NCI-H1092 (cell line): ENCODE measurements at places on chromosomes 7 and 10.

DNA sequence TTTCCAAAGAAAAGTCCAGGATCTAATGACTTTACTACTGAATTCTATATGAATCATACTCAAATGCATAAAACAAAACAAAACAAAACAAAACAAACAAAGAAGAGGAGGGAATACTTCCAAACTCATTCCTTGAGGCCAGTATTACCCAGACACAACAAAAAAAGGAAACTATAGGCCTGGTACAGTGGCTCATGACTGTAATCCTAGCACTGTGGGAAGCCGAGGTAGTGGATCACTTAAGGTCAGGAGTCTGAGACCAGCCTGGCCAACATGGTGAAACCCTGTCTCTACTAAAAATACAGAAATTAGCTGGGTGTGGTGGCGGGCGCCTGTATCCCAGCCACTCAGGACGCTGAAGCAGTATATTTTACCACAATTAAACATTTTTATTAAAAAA is 114.6 kb downstream of the NRBF2 start:
- no peak for DNase-seq

DNA sequence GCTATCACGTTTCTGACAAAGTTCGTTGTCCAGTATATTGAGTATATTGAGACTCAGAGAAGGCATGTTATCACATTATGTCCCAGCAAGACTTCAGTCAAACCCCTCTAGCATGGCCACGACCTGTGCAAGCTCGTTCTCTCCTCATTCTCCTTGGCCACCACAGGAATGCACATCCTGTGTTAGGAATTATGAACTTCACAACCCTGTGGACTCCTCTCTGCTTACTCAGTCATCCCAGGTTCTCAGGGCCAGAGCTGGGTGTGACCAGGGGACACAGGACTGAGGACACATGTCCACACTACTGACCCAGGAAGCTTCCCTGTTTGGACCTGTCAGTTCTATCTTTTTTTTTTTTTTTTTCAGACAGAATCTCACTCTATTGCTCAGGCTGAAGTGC is 4.4 kb downstream of the SH2D4B start:
- no peak for DNase-seq

GRCh38 chr7:83586281-83586680 is 62.7 kb downstream of the SEMA3E start:
- no peak for DNase-seq

DNA sequence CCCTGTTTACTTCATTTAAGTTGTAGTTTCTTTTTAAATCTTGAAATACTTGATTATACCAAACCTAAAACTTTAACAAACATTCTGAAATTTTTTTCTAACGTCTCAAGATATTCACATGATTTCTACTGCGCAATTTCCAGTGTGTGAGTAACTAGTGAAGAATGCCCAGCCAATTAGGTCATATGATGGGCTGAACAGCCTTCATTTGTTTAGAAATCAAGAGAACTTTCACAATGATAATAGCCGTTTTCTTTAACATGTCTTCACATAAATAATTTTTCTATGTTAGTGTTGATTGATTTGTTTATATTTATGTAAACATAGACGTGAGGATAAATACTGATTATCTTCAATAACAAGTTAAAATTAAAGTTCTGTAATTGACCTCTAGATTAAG is 21.8 kb downstream of the STAM start:
- no peak for DNase-seq

DNA sequence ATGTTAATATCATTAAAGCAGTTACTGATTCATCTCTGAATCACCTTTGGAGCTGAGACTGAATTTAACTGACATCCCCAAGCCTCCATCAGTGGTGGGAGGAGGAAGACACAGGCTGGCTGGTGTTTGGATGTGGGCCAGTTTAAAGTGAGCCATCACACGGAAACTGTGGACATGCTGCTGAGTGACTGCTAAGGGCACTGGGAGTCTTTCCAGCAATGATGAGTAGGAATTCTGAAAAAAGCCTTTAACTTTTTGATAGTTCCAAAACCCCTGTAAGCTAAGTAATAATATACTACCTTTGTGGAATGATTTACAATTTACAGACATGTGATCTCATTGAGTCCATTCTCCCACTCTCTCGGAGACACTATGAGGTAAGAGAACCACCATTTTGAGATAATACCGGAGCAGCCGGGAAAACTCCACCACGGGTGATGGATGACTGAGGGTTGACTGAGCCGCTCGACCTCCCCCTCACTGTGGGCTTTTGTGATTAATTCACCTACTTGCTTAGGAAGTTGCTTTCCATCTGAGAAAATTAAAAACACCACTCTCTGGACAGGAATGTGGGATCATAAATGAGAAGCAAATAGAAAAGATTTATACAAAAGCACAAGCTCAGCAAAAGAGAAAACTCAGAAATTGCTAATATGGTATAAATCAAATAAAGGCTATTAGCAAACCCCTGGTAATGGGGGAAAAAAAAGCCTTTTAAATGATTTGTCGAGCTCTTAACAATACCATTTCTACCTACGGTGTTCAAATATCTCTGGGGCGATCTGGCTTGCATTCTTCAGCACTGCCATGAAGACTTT is 194.8 kb downstream of the FANK1 start:
- DNase-seq: no peak

DNA sequence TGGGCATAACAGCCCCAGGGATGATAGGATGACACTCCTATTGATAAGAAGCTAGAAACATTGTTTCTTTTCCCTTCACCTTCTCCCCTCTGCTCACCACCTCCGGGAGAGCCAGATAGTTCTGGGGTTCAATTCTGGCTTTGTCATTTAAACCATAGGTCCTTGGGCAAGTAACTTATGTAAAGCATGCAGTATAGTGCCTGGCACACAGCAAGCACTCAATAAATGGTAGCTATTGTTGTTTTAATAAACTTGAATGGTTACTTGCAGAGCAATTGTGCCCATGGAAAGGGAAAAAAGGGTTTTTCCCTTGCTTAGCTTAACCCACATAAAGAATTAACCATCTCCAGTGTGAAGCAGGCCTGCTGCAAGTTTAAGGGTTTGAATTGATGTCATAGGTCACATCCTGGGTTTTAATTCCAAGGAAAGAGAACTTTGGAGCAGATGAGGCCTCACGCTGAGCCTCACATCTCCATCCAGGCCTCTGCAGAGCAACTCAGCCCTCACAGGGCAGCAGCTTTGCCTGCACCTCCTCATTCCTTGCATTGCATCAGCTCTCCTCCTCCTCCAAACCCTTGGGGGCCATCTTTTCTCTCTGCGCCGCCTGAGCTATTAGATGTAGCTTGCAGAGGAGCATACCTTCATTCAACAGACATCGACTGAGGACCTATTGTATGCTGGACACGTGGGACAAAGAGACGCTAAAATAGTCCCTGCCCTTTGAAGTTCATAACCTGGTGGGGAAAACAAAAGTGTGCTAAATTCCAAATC is 22.9 kb downstream of the ZNF775 start:
- DNase-seq: no peak

- DNase-seq: peak; percentile 89
Observed at GRCh38 chr7:94313926-94314325, 80.8 kb upstream of the COL1A2 start.

- DNase-seq: peak; percentile 86
Observed at GRCh38 chr7:158077934-158078910, 509.4 kb downstream of the PTPRN2 start.

- no peak for DNase-seq
Observed at GRCh38 chr7:1592299-1592871, 22.6 kb upstream of the PSMG3 start.

- DNase-seq: no peak
Observed at GRCh38 chr7:74236284-74236683, 17.9 kb downstream of the RFC2 start.

DNA sequence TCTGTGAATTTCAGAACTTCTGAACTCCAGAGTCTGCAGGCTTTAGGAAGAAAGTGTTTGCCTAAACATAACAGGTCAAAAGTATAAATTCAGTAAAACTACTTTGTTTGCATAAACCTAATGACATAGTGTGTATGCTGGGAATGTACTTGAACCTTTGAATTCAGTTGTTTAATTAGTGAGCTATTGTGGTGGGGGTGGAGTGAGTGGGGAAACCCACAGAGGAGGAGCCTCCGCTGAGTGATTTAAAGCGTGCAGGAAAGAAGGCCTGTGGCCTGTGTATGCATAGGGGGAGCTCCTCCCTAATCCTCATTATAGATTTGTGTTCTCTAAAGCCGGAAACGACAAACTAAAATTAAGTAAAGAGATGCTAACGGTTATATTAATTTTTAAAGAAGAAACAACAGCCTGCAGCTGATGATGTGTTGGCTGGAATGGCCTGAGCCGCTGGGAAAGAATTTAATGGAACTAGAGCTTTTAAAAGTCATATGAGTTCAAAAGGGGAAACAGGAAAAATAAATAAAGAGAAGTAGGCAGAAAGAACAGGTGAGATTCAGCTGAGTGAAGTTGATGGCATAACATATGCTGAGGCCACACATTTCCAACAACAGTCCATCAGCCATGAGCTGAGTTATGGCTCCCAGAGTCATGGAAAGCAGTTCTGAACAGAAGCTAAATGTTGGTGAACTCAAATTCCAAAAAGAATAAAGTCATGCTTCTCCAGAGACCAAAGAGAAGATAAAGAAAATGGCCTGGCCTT is 595.0 kb downstream of the GRM8 start:
- no peak for DNase-seq

GRCh38 chr7:29154076-29154475 is 7.7 kb upstream of the CPVL start:
- DNase-seq: no peak

- no peak for DNase-seq
Observed at GRCh38 chr10:12966067-12966466, 35.4 kb downstream of the CCDC3 start.

DNA sequence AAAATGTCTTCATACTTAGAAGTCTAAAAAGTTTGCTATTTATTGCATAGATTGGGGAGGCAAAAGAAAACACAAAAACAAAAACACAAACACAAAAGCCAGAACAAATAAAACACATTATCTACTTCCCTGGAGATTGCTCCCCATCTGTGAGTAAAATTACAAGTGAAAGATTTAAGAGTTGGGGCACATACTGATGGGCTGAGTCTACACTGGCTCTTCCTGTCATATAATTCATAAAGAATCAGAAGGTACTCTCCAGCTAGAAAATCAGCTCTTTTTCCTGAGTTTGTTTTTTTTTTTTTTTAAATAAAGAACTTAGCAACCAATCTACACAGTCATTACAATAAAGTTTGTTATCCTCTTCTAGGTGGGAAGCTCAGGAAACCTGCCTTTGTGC is 192.4 kb upstream of the LRRN3 start:
- no peak for DNase-seq

GRCh38 chr10:124332426-124332825 is 86.3 kb downstream of the OAT start:
- DNase-seq: no peak

DNA sequence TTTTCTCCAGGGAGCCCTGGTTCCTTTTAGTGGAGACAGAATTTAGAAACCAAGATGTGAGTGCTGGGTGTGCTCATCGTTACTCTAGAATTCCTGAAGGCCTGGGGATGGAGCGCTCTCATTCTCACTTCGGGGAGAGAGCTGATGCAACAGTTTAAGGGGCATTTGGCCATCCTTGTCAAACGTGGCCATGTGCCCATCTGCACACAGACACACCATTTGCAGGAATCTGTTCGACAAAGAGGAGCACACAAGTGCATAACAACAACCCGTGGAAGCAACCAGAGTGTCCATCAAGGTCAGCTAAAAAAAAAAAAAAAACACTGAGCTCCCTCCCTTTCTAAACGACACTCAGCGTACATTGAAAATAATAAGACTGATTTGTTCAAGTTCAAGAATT is 23.0 kb upstream of the RET start:
- no peak for DNase-seq

- DNase-seq: no peak
Observed at GRCh38 chr7:103735377-103735776, 254.1 kb downstream of the RELN start.
